ENCODE measurements at places on chromosomes 1 and 21.

DNA sequence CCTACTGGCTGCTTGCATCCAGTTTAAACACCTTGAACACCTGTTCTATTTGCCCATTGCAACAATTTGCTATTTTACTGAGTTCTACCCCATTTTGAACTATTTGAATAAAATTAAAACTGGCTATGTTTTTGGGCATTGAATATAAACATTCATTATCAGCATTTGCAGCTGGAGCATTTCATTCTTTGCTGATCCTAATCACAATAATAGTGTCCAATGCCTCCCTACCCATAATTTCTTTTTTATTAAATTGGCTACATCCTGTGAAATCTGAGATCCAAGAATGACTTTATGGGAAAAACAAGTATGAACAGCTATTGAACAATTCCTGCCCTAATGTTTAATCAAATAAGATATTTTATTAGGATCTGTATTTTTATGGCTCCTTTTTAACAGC is 447.9 kb downstream of the PLA2G4A start:
- DNase-seq: no peak

GRCh38 chr1:169163059-169163458 is 56.6 kb downstream of the ATP1B1 start:
- DNase-seq: no peak

- DNase-seq: no peak
Observed at GRCh38 chr21:34305605-34306604, 57.9 kb upstream of the KCNE2 start.

DNA sequence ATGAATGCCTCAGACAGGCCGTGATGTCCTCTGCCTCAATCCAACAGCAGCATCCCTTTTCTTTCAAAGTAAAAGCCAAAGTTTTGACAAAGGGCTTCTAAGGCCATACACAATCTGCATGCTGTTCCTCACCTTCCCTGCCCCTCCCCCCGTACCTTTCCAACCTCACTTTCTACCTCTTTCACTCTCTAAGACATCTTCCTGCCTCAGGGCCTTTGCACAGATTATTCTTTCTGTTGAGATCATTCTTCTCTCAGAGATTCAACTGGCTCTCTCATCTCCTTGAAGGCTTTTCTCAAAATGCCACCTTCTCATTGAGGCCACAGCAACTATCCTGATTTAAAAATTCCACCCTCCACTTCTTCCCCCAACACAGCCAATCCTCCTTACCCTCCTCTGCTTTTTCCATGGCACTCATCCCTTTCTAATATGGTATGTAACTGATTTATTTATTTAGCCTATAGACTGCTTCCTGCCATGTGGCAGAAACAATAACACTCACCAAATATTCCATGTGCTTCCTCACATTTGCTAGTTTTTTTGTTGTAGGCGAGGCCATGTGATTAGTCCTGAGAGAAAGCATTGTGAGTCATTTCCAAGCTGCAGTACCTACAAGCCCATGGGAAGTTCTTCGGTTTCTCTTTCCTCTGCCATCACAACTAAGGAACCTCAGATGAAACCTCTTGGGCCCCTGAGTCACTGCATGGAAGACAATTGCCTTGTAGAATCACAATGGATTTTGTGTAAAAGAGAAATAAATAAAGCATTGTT is 58.7 kb upstream of the GADD45A start:
- no peak for DNase-seq

DNA sequence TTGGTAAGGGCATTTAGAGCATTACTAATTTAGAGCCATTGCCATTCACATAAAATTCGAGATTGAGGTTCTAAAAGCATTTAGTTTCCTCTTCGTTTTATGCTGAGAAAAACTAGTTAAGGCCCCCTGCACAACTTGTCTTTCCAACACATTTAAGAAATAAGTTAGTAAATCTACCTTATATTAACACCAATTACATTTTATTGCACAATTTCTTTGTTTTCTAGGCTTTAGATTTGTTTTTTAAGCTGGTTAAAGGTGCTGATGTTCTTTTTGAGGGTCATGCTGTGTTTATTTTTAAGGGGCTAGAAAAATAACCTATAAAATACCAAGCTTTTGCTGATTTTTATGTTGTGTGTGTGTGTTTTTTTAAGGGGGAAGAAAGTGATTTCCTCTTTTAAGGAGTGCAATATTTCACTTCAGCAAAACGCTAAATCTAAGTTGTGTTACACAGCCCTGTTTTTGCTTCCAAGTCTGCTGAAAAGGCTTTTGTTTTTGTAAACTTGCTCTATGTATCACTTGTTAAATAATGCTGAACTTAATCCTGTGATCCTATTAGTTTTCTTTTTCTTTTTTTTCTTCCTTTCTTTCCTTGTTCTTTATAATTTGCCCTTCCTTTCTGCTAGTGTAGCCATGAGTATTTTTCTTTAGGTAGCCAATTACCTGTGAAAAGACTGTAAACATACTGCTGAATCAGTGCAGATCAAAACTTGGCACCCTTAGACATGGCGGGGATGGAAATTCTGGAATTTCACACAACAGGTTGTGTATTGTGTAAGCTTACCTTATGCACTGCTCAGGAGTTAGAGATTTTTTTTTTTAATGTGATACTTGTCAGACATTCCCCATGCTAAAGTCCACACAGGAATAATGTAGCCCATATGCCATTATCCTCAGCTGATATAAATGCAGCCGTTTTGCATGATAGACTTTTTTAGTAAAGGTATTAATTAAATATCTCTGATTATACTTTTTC is 1.5 kb downstream of the CEPT1 start:
- DNase-seq: no peak

DNA sequence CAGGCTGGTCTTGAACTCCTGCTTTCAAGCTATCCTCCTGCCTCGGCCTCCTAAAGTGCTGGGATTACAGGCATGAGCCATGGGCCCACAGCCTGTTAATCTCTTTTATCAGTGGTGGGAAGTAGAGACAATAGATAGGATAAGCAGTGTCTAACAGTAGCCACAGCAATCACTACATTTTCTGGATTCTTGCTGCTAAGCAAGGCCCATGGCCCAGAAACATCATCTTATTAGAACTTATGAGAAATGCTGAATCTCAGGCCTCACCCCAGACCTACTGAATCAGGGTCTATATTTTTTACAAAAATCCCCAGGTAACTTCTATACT is 29.7 kb downstream of the IGFN1 start:
- DNase-seq: no peak

GRCh38 chr1:70044832-70045231 is 160.5 kb downstream of the LRRC40 start:
- no peak for DNase-seq

GRCh38 chr1:34742667-34743270 is 12.1 kb upstream of the GJB5 start:
- DNase-seq: peak; percentile 62

GRCh38 chr1:69121723-69122122 is 446.0 kb upstream of the LRRC7 start:
- no peak for DNase-seq

- no peak for DNase-seq
Observed at GRCh38 chr21:15820327-15820726, 90.5 kb downstream of the USP25 start.

DNA sequence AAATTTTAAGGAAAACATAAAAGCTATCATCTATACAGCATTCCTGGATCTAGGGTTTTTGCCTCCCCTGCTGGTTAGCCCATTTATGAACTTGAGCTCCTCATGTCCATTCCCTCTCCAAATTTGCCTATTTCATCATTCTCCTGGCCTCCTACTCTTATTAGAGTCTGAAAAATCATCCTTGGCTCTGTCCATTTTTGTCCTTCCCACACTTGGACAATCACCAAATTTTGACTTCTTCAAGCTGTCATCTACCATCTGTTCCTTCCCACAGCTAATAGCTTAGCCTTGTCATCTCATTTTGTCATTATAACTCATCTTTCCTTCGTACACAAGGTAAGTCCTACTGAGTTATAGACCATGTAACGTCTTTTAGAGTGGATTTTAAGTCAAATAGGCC is 2.2 kb upstream of the HENMT1 start:
- DNase-seq: no peak

GRCh38 chr1:60818969-60819701 is 263.2 kb upstream of the NFIA start:
- DNase-seq: no peak

- no peak for DNase-seq
Observed at GRCh38 chr1:70247768-70248167, 26.6 kb downstream of the SRSF11 start.

DNA sequence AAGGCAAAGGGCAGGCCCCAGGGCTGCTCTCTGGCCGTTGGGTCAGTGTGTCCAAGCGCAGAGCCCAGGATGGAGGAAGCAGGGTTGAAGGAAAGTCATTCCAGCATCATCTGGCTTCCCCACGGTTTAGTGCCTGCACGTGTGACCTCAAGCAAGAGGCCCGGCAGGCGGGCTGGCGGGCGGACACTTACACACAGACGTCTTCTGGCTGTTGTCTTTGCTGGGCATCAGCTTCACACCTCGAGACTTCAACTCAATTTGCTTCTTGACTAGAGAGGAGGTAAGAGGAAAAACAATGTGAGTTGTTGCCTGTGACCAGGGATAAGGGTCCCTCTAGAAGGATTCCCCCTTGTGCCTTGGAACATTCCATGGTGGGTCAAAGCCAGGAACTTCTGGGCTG is 38.4 kb upstream of the HMGB4 start:
- no peak for DNase-seq

DNA sequence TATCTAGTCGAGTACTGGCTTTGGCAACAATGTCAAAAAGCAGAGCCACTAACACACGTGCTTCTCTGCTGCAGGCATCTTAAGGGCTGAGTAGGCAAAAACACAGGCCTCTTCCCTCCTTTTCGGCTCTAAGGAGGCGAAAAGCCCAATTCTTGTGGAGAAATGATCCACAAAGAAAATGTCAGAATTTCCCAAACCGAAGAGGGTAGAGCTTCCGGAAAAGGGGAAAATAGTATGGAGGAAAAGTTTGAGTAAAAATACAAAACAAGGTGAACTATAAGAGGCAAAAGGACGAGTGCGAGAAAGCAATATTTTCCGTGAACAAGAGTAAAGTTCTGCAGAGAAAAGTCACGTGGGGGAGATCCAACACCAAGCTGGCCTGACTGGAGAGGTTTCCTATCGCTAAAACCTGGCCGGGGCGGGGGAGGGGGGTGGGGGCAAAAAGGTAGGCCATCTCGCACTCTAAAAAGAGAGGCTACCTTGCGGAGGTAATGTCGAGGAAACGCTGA is 551 bp downstream of the ZRANB2 start:
- no peak for DNase-seq

GRCh38 chr1:229012823-229013222 is 258.1 kb upstream of the RAB4A start:
- DNase-seq: no peak

DNA sequence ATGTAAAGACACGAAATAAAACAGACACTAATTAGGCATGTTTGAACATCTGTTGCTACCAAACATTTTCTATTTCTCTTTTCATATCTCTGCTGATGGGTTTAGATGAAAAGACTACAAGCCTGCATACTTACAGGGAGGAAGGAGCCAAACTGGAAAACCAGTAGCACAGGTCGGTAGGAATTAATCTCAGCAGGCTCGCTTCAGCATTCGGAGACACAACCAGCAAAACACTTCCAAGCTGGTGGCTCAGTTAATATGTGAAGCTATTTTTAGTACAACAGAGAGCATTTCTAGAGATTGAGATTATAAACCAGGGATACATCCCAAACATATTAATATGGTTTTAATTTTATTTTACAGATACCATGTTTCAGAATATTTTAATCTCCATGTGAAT is 300.9 kb upstream of the GREM2 start:
- no peak for DNase-seq

- no peak for DNase-seq
Observed at GRCh38 chr1:157539568-157539967, 12.7 kb downstream of the FCRL5 start.

- no peak for DNase-seq
Observed at GRCh38 chr1:7644961-7645750, 125.9 kb upstream of the VAMP3 start.

GRCh38 chr1:243409284-243409683 is 153.4 kb downstream of the SDCCAG8 start:
- DNase-seq: no peak

- DNase-seq: no peak
Observed at GRCh38 chr1:93324486-93325464, 20.9 kb upstream of the DR1 start.

DNA sequence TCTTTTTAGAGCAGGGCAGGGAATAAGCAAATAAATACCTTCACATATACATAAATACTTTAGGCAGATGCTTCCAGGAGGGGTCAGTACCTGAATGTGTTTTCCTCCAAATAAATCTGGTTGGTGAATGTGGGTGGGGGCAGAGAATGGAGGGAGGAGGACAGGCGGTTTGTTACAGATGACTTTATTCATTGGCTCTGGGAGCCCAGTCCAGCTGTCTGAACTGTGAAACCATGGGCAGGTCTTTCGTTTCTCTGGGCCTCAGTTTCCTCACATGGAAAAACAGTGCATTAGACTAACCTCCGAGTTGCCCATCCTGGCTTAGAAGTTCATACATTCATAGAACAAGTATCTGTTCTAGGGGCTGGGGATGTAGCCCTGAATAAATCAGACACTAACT is 124.6 kb downstream of the IER5 start:
- no peak for DNase-seq

DNA sequence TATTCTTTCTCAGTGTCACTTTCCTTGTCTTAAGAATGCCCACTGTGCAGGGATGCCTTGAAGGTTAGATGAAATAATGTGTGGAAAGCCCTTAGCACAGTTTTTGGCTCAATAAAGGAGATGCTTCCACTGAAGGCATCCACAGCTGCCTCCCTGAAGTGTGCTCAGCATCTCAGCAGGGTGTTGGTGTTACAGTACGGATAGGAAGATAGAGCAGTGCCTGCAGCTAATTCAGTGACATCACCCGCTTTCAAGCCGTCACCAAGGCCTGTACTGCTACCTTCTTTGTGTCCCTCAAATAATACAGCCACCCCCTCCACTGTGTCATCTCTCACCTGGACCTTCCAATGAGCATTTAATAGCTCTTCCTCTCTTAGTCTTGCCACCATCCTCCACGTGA is 59.0 kb downstream of the NDUFS5 start:
- no peak for DNase-seq

DNA sequence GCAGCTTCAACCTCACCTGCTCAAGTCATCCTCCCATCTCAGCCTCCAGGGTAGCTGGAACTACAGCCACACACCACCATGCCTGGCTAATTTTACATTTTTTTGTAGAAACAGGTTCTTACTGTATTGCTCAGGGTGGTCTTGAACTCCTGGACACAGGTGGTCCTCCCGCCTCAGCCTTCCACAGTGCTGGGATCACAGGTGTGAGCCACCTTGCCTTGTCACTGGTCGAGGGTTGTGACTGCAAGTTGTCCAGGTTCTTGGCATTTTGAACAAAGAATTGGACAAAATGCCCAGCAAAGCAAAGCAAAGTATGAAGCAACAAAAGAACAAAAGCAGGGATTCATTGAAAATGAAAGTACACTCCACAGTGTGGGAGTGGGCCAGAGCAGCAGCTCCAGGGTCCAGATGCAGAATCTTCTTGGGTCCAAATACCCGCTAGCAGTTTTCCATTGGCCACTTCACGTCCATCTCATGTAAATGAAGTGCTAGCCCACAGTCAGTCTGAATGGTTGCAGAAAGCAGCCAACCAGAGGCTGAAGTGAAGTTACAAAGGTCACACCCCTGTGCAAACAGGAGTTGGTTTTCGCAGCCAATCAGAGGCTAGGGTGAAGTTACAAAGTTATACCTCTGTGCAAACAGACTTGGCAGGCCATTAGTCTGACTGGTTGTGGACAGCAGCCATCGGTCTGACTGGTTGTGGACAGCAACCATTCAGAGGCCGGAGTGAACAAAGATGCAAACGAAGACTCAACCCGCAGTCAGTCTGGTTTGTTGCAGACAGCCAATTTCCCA is 109.5 kb upstream of the KIF26B start:
- no peak for DNase-seq

GRCh38 chr1:91843843-91844242 is 42.1 kb downstream of the TGFBR3 start:
- no peak for DNase-seq

All from CD4-positive, alpha-beta T cell treated with Interleukin-21 for 1 hour (primary cell).